AG04450 (cell line): ENCODE measurements at places on chromosomes 7 and 10.
A peak's percentile ranks its signal among the peaks of the same experiment; 100 is the strongest.

GRCh38 chr7:115869190-115869589 is 161.4 kb downstream of the TFEC start:
- DNase-seq, result peak; percentile 34

DNA sequence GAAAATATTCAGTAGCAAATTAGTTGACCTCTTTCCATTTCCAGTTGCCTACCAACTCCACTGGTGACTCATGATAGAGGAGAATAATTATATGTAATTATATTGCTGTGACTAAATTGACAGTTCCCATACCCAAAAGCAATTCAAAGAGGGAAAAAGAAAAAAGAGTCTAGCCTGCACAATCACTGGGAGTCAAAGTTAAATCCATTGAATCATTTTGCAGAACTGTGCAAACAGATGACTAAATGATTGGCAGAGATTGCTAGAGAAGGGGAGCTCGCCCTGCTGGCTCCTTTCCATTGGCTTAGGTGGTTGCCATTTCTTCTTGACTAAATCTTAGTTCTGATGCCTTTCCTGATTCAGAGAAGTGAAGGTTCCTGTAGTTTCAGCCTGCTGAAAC is 1228.6 kb upstream of the SORCS1 start:
- no peak for DNase-seq

GRCh38 chr10:9635691-9636090 is 1382.0 kb upstream of the CELF2 start:
- peak; percentile 71 for DNase-seq

GRCh38 chr10:110609605-110610004 is 34.5 kb upstream of the RBM20 start:
- DNase-seq, result no peak

- no peak for DNase-seq
These were observed 397.0 kb downstream of the CALN1 start for GRCh38 chr7:72015136-72015535.

GRCh38 chr10:119371704-119372663 is 164.6 kb downstream of the GRK5 start:
- no peak for DNase-seq

- DNase-seq, result no peak
These were observed 116.2 kb upstream of the AFAP1L2 start for GRCh38 chr10:114520453-114520852.

- no peak for DNase-seq
These were observed 802 bp upstream of the CDK6 start for GRCh38 chr7:92837000-92837749.

- DNase-seq, result no peak
These were observed 106.7 kb downstream of the CUX1 start for GRCh38 chr7:101924171-101924570.

DNA sequence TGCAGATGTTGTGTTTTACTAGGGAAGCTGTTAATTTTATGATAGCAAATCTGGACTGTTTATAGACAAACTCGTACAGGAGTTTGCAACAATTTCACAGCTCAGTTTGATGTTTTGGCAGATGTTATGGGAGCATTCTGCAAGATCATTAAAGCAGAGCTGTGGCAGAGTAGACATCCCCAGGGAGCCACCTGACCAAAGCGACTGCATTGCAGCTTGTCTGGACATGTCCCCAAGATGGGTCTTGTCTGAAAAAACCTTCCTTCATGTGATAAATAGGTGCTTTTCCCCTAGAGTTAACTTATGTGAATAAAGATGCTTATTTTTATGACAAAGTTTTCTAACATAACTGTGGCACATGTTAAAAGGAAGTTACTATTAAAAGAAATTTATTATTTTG is 91.2 kb upstream of the GPR141 start:
- no peak for DNase-seq

DNA sequence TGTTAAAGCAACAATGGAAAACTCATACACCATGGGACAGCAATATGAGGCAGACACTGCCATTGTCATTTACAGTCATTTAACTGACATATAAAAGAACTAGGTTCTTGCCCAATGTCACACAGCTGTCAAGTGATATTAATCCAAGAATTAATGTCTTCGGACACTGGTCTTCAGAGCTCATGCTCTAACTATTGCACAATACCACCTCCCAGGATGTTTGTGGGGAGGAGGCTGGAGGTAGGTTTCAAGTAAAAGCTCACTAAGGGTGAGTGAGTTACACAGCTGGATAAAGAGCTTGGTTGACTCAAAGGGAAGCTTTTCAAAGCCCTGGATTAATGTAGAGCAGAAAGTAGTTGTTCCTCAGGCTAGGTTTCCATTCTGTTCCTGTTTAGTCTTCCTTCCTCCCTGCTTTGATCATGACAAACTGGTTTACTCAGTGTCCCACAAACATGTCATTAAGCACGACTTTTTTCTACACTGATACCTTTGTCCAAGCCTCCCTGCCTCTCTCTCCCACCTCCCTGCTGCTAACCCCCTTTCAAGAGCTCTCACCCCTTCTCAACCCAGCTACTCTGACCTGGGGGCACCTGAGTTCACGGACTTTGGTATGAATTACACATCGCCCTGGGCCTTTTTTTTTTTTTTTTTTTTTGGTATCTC is 987 bp upstream of the EXOC6 start:
- no peak for DNase-seq

DNA sequence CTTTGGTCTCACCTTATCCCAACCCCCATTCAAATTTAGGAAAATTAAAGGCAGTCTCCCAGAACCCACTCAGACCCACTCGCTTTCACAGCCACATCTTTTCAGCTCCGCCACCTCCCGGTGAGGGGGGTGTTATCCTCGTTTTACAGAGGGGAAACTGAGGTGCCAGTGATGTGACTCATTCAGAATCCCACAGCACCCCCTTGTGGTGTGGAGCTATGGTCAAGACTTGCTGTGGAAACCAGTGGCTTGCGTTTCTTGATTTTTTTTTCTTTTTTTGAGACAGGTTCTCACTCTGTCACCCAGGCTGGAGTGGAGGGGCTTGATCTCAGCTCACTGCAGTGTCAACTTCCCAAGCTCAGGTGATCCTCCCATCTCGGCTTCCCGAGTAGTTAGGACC is 27.6 kb downstream of the SLC35G1 start:
- no peak for DNase-seq

- no peak for DNase-seq
These were observed 131.3 kb upstream of the NPVF start for GRCh38 chr7:25359471-25360059.

GRCh38 chr10:80122746-80123145 is 9.8 kb upstream of the PLAC9 start:
- DNase-seq, result no peak

DNA sequence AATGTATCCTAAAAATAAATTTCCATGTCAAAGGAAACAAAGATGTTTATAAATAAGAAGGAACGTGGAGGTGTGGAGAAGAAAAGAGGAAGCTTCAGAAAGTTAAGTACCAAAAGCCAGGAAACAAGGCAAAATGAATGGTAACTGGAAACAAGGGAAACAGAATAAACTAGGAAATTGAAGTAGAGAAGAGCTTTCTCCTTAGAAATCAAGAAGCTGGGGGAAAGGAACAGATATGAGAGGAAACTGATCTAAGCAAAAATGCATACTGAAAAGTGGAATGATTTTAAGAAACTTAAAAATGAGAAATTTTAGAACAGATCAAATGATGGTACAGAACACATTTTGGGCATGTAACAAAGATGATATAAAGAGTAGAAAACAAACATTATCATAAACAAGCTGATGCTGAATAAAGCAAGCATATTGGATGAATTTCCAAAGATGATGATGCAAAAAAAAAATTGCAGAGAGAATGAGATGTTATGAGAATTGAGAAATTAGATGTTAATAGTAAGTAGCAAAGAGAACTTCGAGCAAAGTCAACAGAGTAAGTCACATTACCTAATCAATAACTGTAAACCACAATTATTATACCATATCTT is 1.9 kb downstream of the BRAF start:
- no peak for DNase-seq

DNA sequence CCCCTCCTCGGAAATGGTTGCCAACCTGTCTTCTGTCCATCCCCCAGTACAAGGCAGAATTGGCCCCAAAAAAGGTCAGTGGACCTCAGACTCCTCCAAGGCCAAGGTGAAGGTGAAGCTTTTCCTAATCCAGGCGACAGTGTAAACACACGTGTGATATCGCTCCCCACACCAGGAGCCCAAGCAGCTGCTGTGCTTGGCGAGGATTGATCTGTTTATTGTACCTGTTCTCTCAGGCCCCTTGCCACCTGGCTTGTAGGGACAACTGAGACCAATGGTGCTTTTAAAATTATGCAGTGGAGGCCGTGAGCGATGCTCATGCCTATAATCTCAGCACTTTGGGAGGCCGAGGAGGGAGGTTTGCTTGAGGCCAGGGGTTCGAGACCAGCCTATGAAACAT is 66.1 kb upstream of the GTF2IRD1 start:
- no peak for DNase-seq

GRCh38 chr10:129179972-129180678 is 286.9 kb upstream of the MGMT start:
- no peak for DNase-seq

- no peak for DNase-seq
These were observed 90.7 kb downstream of the CCDC3 start for GRCh38 chr10:12910835-12911234.

- DNase-seq, result no peak
These were observed 45.6 kb downstream of the VIPR2 start for GRCh38 chr7:159098811-159099655.

DNA sequence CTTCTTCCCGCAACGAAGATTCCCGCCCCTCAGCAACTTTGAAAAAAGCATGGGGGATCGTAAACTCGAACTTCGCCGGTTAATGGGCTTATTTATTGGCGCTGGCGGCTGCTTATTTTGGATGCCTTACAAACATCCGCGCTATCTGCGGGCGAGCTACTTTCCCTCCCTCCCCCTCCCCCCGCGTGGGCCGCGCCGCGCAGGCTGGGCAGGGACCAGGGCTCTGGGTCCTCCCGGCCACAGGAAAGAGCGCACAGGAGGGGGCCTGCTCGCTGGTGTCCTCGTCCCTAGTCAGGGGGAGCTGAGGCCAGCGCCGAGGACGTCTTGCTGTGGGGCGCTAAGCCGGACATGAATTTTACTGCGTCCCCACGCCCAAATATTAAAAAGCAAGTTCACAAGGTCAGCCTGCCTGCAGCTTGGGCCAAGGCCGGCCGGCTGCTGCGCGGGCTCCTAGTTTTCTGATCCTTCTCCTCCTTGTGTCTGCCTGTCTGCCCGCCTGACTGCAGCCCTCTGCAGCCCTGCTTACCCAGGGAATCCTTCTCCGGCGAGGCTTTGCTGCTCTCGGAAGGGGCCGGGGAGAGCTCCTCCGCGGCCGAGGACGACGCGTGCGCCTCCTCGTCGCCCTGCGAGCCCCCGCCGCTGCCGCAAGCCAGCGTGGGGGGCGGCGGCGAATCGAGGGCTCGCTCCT is 1.2 kb downstream of the HOXA10 start:
- DNase-seq, result no peak

- DNase-seq, result no peak
These were observed 276.2 kb upstream of the SEMA3C start for GRCh38 chr7:81195033-81195432.

- DNase-seq, result no peak
These were observed 4.4 kb upstream of the MAD1L1 start for GRCh38 chr7:2237109-2237602.

GRCh38 chr10:100504096-100504495 is 15.6 kb downstream of the SEC31B start:
- no peak for DNase-seq

GRCh38 chr10:129718548-129719414 is 245.3 kb downstream of the EBF3 start:
- DNase-seq, result no peak

DNA sequence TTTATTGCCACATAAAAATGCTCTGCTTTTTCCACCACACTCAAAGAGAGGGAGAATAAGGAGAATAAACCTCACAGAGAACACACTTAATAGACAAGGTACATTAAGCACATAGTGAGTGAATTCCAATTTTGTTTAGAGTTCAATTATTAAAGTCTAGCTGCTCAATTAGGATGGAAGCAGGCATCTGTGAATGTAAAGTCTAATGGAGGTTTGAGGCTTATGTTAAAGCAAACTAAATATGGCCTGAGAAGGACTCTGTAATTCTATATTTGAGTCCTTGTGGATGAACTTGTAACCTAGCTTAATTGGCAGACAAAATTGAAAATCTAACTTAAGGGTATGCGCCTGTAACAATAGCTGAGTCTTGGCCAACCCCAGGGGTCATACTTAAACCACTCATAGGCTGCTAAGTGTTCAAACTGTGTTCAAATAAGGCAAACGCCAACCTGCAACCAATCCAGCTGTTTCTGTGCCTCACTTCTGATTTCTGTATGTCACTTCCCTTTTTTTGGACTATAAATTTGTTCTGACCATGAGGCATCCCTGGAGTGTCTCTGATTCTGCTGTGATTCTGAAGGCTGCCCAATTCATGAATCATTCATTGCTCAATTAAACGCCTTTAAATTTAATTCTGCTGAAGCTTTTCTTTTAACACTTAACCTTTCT is 31.3 kb upstream of the NME8 start:
- no peak for DNase-seq

DNA sequence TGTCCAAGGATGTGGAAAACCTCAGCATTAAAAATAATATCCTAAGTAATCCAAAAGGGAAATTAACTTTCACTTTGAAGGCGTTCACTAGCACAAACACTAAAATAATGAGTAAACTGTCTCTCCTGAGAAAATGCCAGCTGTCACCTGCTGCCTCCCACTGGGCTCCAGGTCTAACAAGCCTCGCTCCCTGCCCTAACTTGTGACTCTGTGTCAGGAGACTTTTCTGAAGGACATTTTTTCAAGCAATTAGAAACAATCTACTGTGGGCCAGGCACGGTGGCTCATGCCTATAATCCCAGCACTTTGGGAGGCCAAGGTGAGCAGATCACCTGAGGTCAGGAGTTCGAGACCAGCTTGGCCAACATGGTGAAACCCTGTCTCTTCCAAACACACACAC is 72.8 kb upstream of the GLCCI1 start:
- DNase-seq, result no peak

DNA sequence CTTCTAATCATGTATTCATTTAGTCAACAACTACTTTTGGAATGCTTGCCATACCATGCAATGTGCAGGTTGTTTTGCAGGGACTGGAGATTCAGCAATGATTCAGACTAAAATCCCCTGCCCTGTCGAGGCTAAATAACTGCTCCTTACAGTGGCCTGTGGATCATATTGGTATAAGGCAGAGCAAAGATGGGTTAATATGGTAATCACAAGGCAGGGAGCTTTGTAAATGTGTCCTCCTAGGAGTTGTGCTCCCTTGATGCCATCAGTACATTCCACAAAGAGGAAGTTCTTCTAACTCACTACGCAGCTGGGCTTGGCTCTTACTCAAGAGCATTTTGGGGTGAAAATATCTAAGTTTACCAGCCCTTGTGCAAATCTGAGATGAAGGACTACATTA is 614 bp upstream of the IFIT2 start:
- DNase-seq, result no peak

GRCh38 chr10:14904316-14904732 is 25.7 kb downstream of the SUV39H2 start:
- DNase-seq, result no peak
